T-cell (primary cell): ENCODE measurements at places on chromosomes 1 and 21.

GRCh38 chr1:31633117-31633516 lies 11.6 kb downstream of the PEF1 start:
- peak; percentile 24 for DNase-seq

DNA sequence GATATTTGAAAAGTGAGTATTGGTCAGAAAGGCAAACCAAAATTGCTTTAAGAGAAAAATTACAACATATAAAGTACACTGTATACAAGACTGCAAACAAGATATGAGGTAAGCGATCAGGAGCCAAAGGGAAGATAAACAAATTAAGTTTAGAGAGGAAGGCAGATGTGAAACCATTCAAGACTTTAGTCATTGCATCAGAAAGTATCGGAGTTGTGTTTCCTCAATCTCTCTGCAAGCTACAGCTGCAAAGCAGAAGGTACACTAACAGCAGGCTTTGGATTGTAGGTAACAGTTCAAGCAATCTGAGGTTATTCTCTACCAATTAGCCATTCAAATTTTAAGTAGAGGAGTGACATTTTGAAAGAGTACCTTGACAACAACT lies 21.3 kb upstream of the TLCD4 start:
- no peak for DNase-seq

- no peak for DNase-seq
Measured at GRCh38 chr1:80640978-80641377, 1159.8 kb upstream of the ADGRL2 start.

DNA sequence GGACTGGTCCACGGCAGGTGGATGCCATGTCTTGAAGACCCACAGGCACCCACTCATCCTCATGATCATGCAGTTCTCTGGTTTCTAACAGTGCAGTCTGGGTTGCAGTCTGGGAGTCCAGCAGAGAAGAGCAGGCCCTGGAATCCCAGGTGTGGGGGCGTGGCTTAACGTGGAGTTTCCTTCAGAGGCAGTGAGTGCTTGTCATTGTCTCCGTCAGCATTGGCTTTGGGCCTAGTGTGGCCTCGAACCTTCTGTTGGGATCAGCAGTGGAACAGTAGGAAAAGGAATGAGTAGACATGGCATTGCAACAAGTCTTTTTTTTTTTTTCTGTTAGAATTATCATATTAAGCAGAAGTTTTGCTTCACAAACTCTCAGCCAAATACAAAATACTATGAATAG lies 12.8 kb downstream of the LGALS8 start:
- DNase-seq: no peak

DNA sequence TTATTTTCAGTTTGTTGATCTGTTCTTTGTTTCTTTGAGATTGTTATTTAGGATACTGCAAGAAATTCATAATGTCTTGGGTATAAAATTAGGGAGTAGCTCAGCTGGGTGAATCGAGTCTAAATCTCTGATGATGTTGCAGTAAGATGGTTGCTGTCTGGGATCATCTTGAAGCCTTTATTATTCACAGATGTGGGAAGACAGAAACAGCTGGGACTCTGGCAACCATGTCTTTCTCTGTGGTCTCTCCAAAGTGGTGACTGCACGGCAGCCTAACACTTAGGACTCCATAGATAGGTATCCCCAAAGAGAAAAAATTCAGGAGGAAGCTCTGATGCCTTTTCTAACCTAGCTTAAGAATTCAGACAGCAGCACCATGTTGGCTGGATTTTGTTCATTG lies 52.7 kb downstream of the RAP1A start:
- DNase-seq: no peak

DNA sequence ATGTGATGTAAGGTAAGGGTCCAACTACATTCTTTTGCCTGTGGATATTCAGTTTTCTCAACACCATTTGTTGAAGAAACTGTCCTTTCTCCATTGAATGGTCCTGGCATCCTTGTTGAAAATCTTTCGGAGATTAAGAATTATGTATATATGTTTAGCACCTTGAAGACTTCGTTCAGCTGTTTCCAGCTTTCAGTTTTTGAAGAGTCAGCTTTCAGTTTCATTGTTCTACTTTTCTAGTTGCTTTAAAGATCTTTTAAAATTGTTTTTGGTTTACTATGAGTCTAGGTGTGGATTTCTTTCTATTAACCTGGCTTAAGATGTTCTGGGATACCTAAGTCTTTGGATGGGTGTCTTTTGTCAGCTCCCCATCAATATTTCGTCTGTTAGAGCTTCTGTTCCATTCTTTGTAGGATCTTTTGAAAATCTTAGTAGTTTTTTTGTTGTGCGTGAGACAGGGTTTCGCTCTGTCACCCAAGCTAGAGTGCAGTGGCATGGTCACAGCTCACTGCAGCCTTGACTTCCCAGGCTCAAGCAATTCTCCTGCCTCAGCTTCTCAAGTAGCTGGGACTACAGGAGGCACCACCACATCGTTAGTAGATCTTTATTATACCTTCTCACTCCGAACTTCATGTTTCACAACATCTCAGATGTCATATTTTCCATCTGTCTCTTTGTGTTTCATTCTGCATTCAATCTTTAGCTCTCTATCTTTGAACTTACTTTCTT lies 353.5 kb upstream of the B3GALT2 start:
- DNase-seq: peak; percentile 22

- no peak for DNase-seq
Measured at GRCh38 chr1:76190749-76191424, 116.3 kb downstream of the ST6GALNAC3 start.

- no peak for DNase-seq
Measured at GRCh38 chr1:15296585-15297321, 49.7 kb downstream of the FHAD1 start.

DNA sequence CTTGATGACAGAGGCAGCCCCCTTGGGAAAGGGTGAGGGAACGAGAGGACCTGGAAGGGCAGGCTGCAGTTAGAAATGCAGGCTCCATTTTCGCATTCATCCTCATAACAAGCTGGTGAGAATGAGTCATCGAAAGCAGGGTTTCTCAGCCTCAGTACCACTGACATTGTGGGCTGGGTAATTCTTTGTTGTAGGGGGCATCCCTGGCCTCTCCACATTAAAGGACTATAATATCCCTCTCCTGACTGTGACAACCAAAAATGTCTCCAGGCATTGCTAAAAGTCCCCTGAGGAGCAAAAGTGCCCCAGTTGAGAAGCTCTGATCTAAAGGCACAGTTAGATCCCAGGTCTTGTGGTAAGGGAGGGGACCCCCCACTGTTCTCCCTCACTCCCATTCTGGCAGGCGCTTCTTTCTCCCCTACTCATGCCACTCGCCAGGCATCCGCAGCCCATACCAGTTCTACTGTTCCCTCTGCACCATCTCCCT lies 20.4 kb downstream of the KCNN3 start:
- no peak for DNase-seq

- DNase-seq: no peak
Measured at GRCh38 chr1:148318904-148319242, 164.2 kb downstream of the PPIAL4G start.

DNA sequence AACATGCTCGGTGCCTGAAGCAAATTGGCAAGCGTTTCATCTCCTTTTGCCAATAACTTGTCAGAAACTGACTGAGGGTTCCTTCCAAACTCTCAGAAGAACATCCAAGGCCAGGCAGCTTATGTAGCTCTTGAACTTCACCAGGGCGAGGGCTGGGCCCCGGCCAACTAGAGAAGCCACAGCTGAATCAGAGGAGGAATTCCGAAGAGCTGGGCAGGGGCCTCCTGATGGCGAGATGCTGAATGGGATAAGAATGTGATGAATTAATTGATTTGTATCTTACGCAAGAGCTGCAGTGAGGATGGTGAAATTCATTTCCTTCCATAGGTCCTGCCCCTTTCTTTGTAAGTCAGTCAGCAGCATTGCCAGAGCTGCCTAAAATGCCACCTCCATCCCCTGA lies 345.8 kb downstream of the KIF26B start:
- no peak for DNase-seq

- no peak for DNase-seq
Measured at GRCh38 chr1:229223498-229223897, 47.4 kb upstream of the RAB4A start.

GRCh38 chr1:204650911-204651570 lies 34.5 kb downstream of the LRRN2 start:
- no peak for DNase-seq

DNA sequence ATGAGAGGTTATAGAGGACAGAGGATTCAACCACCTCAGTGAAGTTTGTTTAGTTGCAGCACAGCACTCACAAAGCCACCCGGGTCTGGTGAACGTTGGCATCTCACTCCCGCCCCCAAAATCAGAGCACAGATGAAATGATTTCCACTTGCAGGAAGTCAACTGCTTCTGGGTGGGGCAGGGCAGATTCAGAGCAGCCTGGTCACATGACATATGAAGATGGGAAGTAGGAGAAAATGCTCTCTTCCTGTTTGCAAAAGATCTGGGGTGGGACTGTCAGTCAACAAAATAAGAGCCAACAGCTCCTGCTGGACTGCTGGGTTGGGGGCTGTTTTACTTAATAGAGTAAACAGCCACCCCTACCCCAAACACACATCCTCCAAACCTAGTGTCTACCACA lies 43.2 kb downstream of the LRRC71 start:
- peak; percentile 49 for DNase-seq

GRCh38 chr1:99438656-99439230 lies 174.5 kb downstream of the PLPPR4 start:
- DNase-seq: no peak
